ENCODE measurements at places on chromosomes 13 and 19. TPM values are rescaled to one million over a fixed set of nuclear protein-coding genes. Genes with fewer than 3 reads are reported as not detected.

- no peaks in the 10 kb centered on the region for H3K36me3 ChIP-seq
- no peak for DNase-seq
- no peaks in the 10 kb centered on the region for H3K4me1 ChIP-seq
- no peaks in the 10 kb centered on the region for H3K27me3 ChIP-seq
- H3K4me3 ChIP-seq: no peak overlapping the region
Observed at GRCh38 chr13:44903574-44903985, 85.7 kb downstream of the NUFIP1 start.

DNA sequence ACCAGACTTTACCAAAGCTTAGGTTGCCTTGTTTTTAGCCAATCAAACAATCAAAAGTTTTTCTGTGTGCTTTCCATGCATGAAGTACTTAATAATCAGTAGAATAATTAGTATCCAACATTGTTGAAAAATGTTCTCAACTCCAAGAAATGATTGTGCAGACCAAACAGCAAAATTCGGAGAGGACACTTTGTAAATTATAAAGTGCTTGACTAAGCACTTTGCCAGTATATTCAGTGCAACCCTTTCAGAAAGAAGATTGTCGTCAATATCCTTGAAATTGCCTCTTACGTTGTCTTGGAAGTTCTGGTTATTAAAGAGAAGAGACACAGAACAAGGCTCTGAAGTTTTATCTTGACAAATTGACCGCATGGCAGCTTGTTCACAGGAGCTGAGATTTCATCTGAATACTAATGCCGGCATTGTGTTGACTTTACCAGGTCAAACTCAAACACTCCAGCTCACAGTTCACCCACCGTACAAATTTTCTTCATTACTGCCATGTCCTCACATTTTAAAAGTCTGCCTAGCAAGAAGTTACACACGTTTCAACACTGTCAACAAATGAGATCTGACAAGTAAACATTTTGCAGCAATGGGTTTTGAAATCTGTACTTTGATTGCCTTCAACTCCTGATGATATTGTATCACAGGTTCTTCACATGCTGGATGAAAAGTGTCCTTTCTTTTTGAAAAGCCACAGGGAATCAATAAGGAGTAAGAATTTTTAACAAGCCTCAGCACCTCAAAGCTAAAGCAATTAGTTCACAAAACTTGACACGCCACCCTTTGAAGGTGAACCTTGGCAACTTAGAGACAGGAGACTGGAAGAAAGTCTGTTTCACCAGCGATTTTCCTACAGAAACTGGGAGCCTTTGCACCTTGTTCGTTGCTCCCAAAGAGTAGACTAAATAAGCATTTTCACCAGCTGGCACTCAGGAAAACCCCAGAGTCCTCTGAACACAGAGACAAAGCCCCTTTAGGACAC, 150.9 kb downstream of the RFC3 start:
- no peaks in the 10 kb centered on the region for H3K4me1 ChIP-seq
- DNase-seq: no peak
- H3K27me3 ChIP-seq: no peaks in the 10 kb centered on the region
- no peak overlapping the region for H3K4me3 ChIP-seq

- H3K27ac ChIP-seq: no peak within 1 kb of the TSS
- no peak for DNase-seq
- H3K4me1 ChIP-seq: no peaks in the 10 kb centered on the region
- H3K27me3 ChIP-seq: no peaks in the 10 kb centered on the region
- peak within 1 kb of the TSS; percentile 44 for H3K4me3 ChIP-seq
Observed at GRCh38 chr13:108269601-108270328, at the start of gene TNFSF13B. TNFSF13B (plus strand) TSS chr13:108269718; CDS start chr13:108269896, 178 bp downstream.

GRCh38 chr13:27404680-27405079, 19.7 kb upstream of the GTF3A start:
- H3K36me3 ChIP-seq: no peaks in the 10 kb centered on the region
- no peaks in the 10 kb centered on the region for H3K27me3 ChIP-seq
- H3K4me3 ChIP-seq: no peak overlapping the region

DNA sequence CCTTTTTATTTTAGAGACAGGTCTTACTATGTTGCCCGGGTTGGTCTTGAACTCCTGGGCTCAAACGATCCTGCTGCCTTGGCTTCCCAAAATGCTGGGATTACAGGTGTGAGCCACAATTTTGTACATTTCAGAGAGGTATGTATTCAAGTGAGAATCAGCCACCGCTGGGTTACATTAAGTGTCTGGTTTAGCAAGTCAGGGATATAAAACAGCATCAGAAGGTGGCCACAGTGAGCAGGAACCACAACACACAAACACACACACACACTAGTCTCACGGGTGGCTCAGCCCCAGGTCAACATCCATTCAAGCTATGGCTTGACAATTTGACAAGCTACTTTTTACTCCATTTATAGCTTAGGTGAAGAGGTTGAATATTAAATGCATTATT, 20.2 kb downstream of the KLK5 start:
- H3K36me3 ChIP-seq: no peaks in the 10 kb centered on the region
- H3K27ac ChIP-seq: no peak overlapping the region
- H3K4me1 ChIP-seq: no peaks in the 10 kb centered on the region
- no peak overlapping the region for H3K4me3 ChIP-seq
- no peak for DNase-seq

- H3K27ac ChIP-seq: no peak overlapping the region
- H3K4me3 ChIP-seq: no peak overlapping the region
- H3K36me3 ChIP-seq: peaks cover 2% of the 10 kb centered on the region
Observed at GRCh38 chr13:41762796-41763195, 198.1 kb downstream of the VWA8 start.

DNA sequence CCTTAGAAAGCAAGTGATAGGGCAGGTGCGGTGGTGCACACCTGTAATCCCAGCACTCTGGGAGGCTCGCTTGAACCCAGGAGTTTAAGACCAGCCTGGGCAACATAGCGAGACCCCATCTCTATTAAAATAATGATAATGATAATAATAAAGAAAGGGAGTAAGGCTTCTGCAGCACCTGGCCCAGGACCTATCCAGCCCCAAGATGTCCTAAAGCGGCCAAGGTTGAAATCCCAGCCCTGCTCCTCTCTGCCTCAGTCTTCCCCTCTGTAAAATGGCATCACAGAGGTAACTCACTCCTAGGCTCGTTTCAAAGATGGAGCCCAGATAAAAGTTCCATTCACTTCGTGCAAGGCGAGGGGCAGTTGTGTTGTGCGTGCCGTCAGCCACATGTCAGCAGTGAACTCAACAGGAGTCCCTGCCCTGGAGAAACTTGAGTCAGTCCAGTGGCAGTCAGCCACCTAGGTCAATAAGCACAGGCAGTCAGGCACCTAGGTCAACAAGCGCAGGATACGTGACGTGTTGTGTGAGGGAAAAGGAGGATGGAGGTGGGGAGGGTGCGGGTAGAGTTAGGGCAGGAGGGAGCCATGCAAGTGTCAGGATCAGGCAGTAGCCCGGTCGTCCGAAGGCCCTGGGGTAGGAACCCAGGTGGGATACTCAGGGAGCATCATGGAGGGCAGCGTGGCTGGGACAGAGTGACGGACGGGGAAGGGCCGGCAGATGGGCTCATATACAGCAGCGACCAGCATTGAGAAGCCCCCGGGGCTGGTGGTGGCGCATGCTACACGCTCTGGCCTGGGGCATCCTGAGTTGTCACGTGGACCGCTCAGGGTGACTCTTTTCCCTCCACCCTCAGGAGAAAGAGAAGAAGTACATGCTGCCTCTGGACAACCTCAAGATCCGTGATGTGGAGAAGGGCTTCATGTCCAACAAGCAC, 16.6 kb downstream of the TMED1 start:
- DNase-seq: no peak
- H3K36me3 ChIP-seq: no peaks in the 10 kb centered on the region
- H3K4me3 ChIP-seq: no peak overlapping the region

- no peak overlapping the region for H3K4me3 ChIP-seq
- no peaks in the 10 kb centered on the region for H3K27me3 ChIP-seq
- no peaks in the 10 kb centered on the region for H3K4me1 ChIP-seq
- no peak overlapping the region for H3K27ac ChIP-seq
Observed at GRCh38 chr19:11745869-11746268, 7.1 kb upstream of the ZNF823 start.

DNA sequence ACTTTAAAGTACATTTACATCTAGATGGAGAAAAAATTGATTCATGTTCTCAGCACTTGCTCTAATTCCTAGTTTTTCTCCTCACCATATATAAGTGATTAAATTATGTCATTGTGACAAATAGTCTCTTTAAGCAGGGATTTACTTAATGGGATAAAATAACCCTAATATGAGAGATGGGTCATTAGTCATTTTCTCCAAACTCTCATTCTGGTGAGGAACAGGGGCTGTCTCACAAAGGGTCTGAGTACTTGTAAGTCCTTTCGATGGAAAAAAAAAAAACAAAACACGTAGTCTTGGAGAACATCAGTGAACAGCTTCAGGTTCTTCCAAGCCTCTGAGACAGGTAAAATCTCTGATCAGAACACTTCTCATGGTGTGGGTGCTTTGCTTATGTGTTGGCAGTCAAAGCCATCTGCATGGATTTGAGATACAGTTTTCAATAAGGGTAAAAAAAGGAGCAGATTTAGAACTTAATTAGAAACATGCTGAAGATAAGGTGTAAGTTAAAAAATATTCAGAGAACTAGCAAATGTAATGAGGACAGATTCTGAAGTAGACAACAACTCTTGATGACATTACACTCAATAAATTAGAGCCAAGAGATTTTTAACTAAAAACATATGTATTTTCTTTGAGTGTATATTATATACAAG, 1668.9 kb upstream of the MIR17HG start:
- DNase-seq: no peak
- no peaks in the 10 kb centered on the region for H3K27me3 ChIP-seq

GRCh38 chr19:1214862-1215731, 9.5 kb downstream of the STK11 start:
- H3K4me1 ChIP-seq: peaks cover 52% of the 10 kb centered on the region
- H3K27me3 ChIP-seq: no peaks in the 10 kb centered on the region
- H3K4me3 ChIP-seq: no peak overlapping the region
- no peaks in the 10 kb centered on the region for H3K36me3 ChIP-seq
- peak overlapping the region; percentile 88 for H3K27ac ChIP-seq

The GRIN2D gene
- 6.2 TPM for total RNA-seq

The MBD3L2 gene
- total RNA-seq: not detected

The CNN1 gene
- 0.98 TPM for total RNA-seq

The STOML3 gene
- not detected for total RNA-seq

The ANGPTL4 gene
- total RNA-seq: 46.6 TPM

The ZNF600 gene
- 13.6 TPM for total RNA-seq

The PTH2 gene
- total RNA-seq: not detected
